WTC11 (cell line): ENCODE measurements at places on chromosomes 3 and 15.

GRCh38 chr3:77298417-77298816, 258.5 kb downstream of the ROBO2 start:
- H3K27me3 ChIP-seq = no peaks in the 10 kb centered on the region
- no peak overlapping the region for H3K27ac ChIP-seq
- no peak overlapping the region for H3K4me3 ChIP-seq
- no peak for DNase-seq

DNA sequence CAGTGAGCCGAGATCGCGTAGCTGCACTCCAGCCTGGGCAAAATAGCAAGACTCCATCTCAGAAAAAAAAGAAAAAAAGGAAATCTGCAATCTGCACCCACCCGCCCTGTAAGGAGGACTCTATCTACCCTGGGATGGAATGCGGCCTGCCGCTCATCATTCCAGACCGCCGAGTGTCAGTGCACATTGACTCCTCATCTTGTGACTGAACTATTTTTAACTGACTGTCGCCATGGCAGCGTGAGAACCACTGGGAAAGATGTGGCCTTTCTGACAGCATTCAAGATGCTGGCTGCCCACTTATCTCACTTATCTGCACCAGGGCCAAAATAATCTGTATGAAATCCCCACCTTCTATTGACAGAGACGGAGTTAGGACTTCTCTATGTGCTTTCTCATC, 38.8 kb upstream of the ANKRD34C start:
- H3K36me3 ChIP-seq = no peaks in the 10 kb centered on the region
- H3K4me1 ChIP-seq = peaks cover 15% of the 10 kb centered on the region
- no peak for DNase-seq

- H3K27me3 ChIP-seq = peaks cover 11% of the 10 kb centered on the region; the same call in 1 of the 2 replicates
- no peak overlapping the region for H3K27ac ChIP-seq
- H3K36me3 ChIP-seq = peaks cover 13% of the 10 kb centered on the region
- DNase-seq = no peak
- H3K4me3 ChIP-seq = no peak overlapping the region
Observed at GRCh38 chr15:68774120-68774519, 46.6 kb downstream of the ANP32A start.

GRCh38 chr3:23329471-23330105, 126.5 kb downstream of the UBE2E2 start:
- no peak overlapping the region for H3K27ac ChIP-seq
- no peak overlapping the region for H3K4me3 ChIP-seq
- no peaks in the 10 kb centered on the region for H3K27me3 ChIP-seq
- no peaks in the 10 kb centered on the region for H3K36me3 ChIP-seq
- peaks cover 21% of the 10 kb centered on the region for H3K4me1 ChIP-seq
